ENCODE measurements at places on chromosomes 5 and 9. TPM values are rescaled to one million over a fixed set of nuclear protein-coding genes. Genes with fewer than 3 reads are reported as not detected.
A peak's percentile ranks its signal among the peaks of the same experiment; 100 is the strongest.

DNA sequence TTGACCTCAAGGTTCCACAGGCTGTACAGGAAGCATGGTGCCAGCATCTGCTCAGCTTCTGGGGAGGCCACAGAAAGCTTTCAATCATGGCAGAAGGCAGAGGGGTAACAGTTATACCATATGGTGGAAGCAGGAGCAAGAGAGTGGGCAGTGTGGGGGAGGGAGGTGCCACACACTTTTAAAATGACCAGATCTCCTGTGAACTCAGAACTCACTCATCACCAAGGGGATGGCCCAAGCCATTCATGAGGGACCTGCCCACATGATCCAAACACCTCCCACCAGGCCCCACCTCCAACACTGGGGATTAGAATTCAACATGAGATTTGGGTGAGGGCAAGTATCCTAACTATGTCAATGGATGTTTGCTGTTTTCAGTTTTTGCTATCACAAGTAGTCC lies 16.2 kb downstream of the CYFIP2 start:
- DNase-seq, result no peak
- no peak overlapping the region for H3K4me3 ChIP-seq
- H3K27ac ChIP-seq, result no peak overlapping the region
- no peaks in the 10 kb centered on the region for H3K27me3 ChIP-seq
- peaks cover 19% of the 10 kb centered on the region for H3K36me3 ChIP-seq

GRCh38 chr5:35203403-35203802 lies 26.9 kb downstream of the PRLR start:
- DNase-seq, result no peak
- H3K4me1 ChIP-seq, result no peaks in the 10 kb centered on the region
- H3K27ac ChIP-seq, result no peak overlapping the region
- no peaks in the 10 kb centered on the region for H3K27me3 ChIP-seq
- H3K4me3 ChIP-seq, result no peak overlapping the region

TSC1 gene
- total RNA-seq, result 76.5 TPM

DNA sequence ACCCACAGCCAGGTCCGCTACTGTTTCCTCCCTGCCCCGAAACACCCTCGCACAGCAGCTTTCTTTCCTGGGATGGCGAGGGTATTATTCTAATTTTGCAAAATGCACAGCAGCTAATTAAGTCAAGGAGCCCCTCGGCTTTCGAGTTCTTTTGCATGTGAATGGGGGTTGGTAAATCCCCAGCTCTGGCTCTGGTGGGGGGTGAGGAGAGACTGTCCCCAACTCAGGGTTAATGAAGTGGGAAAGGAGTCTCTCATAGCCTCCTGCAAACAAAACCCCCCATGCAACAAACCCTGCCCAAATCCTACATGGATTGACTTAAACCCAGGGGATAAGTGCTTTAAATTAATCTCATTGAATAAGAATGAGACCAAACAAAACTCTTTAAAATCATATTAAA lies 8.8 kb downstream of the BARHL1 start:
- peaks cover 6% of the 10 kb centered on the region for H3K36me3 ChIP-seq
- no peak overlapping the region for H3K27ac ChIP-seq
- no peak for DNase-seq
- no peak overlapping the region for H3K4me3 ChIP-seq
- no peaks in the 10 kb centered on the region for H3K4me1 ChIP-seq

DNA sequence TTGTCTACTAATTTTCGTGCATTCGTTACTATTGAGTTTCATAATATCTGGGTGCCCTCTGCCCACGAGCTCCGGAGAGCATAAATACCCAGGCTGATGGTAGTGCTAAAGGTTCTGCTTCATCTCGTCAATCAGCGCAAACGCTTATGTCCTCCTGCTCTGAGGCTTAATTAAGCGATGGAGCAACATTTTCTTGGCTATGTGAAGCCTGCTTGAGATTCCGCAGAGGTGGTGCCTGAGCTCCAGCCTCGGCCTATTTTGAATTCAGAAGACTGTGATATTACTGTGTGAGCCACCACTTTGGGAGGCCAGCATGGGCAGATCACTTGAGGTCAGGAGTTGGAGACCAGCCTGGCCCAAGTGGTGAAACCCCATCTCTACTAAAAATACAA lies 44.8 kb downstream of the ANXA2R start:
- DNase-seq, result no peak
- peak overlapping the region; percentile 93 for H3K27ac ChIP-seq
- H3K4me3 ChIP-seq, result peak overlapping the region; percentile 72
- no peaks in the 10 kb centered on the region for H3K27me3 ChIP-seq
- H3K4me1 ChIP-seq, result peaks cover 27% of the 10 kb centered on the region

PTGDS gene
- total RNA-seq, result 5.1 TPM

JAKMIP2 gene
- 1.2 TPM for total RNA-seq

GRCh38 chr9:125971050-125971449 lies 223.9 kb downstream of the PBX3 start:
- H3K27ac ChIP-seq, result no peak overlapping the region
- H3K4me3 ChIP-seq, result no peak overlapping the region
- H3K27me3 ChIP-seq, result no peaks in the 10 kb centered on the region
- no peaks in the 10 kb centered on the region for H3K4me1 ChIP-seq

GRCh38 chr9:37575921-37576721 lies at the start of gene FBXO10:
FBXO10 (minus strand) TSS chr9:37576380; CDS start chr9:37541768, 34,612 bp downstream.
- peak within 1 kb of the TSS; percentile 58 for H3K4me3 ChIP-seq
- no peaks in the 10 kb centered on the region for H3K36me3 ChIP-seq
- H3K4me1 ChIP-seq, result peaks cover 15% of the 10 kb centered on the region
- DNase-seq, result peak; percentile 49
- H3K27ac ChIP-seq, result peak within 1 kb of the TSS; percentile 36

Measured in CD4-positive, alpha-beta memory T cell (primary cell).